ENCODE measurements at places on chromosomes 2 and 18.

DNA sequence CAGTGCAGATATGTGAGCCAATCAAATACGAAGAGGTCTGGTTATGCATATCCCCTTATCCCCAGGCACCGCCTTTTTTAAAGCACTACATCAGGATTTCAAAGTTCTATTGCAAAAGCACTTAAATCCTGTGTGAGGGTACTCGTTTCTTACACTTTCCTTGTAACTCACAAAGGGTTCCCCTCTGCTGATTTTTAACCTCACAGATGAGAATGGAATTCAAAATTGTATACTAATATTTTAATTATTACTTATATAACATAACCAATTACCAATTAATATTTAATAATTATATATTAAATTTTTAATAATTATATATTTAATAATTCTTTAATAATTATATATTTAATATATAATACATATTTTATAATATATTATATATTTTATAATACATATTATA lies 126.2 kb upstream of the MAPRE2 start:
- no peak for DNase-seq

DNA sequence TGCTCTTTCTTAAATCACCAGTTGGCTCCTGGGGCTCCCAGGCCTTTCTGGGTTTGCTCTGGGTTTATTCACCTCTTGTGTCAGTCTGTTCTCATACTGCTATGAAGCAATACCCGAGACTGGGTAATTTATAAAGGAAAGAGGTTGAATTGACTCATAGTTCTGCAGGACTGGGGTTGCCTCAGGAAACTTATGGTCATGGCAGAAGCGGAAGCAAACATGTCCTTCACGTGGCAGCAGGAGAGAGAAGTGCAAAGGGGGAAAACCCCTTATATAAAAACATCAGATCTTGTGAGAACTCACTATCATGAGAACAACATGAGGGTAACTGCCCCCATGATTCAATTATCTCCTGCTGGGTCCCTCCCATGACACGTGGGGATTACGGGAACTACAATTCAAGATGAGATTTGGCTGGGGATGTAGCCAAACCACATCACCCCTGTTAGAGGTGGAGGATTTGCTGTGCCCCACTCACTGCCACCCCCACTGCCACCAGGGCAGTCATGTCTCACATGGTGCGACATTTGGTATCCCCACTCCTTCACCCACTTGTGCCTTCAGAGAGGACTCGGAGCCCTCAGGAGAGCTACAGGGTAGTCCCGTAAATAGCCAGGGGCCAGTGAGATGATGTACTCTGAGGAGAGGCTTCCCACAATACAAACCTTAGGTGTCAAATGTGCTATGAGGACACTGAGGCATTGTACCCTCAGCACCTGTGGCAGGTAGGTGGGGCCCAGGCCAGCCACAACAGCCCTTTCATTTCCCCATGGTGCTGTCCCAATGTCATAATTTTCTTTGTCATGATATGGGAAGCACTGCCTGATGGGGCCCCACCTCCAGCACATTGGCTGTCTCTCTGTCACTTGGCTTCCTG lies 35.7 kb downstream of the CDC42EP3 start:
- DNase-seq = peak; percentile 31

DNA sequence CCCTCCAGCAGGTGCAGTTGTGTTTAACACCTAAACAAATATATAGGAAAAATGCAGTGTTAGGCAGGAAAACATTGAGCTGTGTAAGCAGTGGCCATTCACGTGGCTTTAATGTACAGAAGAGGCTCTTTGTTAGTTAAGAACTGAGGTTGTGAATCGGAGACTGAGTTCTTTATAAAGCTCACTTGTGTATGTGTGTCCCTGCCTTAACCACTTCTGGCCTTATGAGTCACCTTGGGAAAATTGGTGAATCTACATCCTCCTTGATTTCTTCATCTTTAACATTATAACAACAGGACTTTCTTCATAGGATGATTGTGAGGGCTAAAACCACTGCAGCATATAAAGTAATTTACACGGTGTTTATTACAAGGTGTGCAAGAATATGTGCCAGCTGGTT lies 188.4 kb upstream of the TPO start:
- DNase-seq = no peak

- DNase-seq = no peak
These were observed 213.4 kb downstream of the NEDD4L start for GRCh38 chr18:58257461-58257860.

DNA sequence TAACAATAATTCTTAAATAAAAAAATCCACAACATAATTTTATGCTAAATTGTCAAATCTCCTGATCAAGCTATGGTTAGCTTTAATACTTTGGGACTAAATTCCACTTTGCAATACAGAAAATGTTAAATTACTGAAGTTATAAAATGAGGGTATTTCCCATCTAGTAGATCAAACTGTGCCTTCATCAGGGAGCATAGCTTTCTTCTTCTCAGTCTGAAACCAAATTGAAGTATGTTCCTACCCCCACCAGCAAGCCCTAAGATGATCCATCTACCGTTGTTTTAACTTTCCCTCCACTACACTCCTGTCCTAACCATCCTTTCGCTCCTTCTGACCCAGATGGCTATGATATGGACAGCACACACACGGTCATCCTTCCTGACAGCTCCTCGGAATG lies 24.4 kb upstream of the STK17B start:
- DNase-seq = no peak

DNA sequence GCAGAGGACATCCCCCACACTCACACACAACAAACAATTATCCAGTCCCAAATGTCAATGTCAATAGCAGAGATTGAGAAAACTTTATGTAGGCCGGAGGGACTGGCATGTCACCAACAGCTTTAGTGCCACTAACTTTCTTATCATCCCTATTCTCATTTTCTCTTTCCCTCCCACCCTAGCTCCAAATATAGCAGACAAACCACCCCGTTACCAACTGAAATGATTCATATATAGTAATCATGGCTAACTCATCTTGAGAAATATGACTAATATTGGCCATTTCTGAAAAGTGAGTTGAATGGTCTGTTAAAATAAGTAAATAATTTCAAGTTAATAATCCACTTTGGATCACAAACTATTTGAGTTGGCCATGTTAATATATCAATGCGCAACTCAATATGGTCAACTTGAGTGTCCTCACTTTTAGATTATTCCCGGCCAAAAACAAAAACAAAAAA lies 242.1 kb upstream of the RND3 start:
- DNase-seq = no peak

- DNase-seq = no peak
These were observed 74.6 kb upstream of the GALNT5 start for GRCh38 chr2:157182834-157183396.

GRCh38 chr2:117983040-117983439 lies 30.8 kb downstream of the CCDC93 start:
- no peak for DNase-seq

DNA sequence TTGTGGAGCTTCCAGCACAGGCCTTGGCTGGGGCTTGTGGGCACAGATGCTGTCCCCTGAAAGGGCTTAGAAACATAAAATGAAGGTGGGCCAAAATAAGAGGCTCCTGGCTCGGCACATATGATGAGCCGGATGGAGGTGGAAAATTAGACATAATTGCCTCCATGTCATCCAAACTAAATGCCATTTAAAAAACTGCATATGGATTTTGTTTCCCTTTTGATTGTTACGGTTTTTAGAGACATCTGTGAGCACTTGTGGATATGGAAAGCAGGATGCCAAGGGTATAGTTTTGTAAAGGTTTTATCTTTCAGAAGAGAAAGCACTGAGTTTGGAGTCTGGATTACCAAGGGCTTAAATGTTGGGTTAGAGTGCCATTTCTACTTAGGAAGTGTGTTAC lies 498.3 kb downstream of the RIT2 start:
- DNase-seq = no peak

DNA sequence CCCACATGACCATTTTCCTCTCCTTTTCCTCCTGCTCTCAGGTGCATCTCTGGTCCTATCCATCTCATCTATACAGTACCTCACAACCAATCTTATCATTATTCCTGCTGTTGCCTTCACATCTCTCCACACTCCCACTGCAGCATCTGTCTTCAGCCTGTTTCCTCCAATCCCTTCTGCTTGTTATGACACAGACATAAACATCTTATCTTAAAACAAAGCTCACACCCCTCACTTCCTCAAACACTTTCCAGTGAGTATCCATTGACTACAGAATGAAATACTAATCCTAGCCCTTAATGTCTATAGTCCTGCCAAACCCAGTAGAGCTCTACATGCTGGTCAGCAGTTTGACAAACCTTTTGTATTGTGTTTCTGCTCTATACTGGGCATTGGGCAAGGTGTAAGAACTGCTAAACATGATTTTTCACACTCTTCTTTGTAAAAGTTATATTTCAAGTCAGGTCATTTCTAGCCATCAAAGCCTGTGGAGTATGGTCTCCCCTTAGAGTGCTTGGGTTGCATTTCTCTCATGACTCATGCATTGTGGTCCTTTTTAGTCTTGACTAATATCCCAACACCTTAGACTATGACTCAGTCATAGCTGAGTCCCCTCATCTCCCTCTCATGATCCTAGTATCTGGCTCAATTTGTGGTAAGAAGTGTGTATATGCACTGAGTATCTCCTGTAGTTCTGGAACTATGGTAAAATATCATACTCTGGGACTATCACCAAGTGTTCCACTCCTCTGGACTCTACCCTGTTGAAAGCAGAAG lies 187.0 kb downstream of the CYRIA start:
- no peak for DNase-seq

GRCh38 chr2:54808661-54809060 lies 85.2 kb downstream of the EML6 start:
- no peak for DNase-seq

GRCh38 chr2:230703514-230703913 lies 9.1 kb upstream of the CAB39 start:
- no peak for DNase-seq

GRCh38 chr2:152034257-152034801 lies 64.5 kb downstream of the CACNB4 start:
- DNase-seq = no peak

GRCh38 chr2:12284037-12284436 lies 432.7 kb upstream of the TRIB2 start:
- DNase-seq = no peak

DNA sequence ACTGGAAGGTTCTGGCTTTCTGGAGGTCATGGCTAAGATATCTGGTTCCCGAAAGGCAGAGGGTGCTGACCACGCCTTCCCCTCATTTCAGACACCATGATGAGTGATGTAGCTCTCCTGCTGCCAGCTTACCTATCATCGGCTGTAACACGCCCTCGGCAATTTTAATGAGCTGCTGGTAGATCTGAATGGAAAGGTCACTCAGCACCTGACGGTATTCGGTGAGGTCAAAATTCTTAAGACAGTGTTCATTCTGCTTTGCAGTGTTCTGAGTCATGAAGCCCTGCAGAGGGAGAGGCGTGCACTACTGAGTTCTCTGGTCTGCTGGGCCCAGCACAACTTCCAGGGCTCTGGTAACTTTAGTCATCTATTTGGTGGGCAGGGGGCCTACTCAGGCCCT lies 25.7 kb upstream of the ACAA2 start:
- DNase-seq = no peak

DNA sequence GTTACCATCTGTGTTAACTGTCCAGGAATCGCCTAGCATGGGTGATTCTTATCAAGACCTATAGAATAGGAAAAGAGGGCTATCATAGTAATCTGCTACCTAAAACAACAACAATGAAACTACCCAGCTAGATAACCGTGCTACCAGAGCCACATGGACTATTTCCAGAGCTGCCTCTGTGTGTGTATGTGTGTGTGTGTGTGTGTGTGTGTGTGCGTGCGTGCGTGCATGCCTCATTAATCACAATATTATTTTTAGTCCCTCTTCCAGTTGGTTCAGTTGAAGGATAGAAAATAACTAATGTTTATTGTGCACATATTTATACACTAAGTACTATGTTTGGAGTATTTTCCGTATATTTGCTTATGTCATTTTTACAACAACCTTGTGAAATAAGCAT lies 201.1 kb downstream of the SP3 start:
- DNase-seq = no peak

- DNase-seq = no peak
These were observed 660 bp upstream of the MBP start for GRCh38 chr18:77133051-77133834.

GRCh38 chr2:119684518-119684917 lies 5.5 kb downstream of the TMEM177 start:
- DNase-seq = no peak

DNA sequence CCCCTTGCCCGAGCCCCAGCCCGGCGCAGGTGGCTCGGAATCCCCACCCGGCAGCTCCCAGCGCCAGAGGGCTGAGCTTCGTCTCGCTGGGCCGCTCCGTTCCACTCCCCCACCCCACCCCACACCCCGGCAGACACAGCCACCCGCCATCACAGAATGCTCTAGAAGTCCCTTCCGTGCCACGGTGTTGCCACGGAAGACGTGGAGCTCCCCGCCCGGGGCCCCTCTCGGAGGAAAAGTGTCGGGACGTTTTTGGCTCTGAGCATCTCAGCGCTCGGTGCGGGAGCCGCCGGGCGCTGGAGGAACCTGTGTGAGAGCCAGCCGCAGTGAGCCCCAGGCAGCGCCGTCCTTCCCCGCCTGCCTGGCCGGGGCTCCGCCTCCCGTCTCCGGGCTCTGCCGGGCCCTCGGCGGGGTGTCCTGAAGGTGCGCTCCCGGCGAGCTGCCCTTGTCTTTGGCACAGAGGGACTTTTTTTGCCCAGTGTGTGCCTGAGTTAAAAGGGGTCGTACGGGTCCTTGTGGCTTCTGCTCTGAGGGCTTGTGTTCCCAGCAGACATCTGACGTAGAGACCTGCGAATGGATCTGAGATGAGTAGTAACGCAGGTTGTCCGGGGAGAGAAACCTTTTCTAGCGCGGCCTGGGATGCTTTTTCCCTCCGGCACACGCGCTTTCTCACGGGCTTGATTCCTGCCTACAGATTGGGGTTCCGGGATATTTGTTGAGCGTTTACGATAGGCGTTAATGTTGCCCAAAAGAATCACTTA lies 1.8 kb downstream of the ZCCHC2 start:
- peak; percentile 42 for DNase-seq

DNA sequence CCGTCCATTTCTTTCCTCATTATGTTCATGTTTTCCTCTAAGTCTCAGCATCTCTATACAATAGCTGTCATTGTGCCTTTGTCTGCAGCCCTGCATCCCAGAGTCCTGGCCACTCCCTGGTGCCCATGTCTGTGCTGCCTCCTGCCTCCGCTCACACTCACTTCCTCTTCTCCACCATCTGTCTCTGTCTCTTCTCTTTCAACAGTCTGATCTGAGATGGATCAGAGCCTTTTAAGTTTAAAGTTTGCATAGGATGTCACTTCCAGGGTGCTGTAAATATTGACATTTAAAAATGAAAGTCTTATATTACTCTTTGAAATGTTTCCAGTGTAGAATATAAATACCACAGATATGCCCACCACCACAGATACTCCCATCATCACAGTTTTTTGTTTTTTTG lies 42.7 kb downstream of the UBE2F start:
- no peak for DNase-seq
